ENCODE measurements at places on chromosomes 1 and 21.

DNA sequence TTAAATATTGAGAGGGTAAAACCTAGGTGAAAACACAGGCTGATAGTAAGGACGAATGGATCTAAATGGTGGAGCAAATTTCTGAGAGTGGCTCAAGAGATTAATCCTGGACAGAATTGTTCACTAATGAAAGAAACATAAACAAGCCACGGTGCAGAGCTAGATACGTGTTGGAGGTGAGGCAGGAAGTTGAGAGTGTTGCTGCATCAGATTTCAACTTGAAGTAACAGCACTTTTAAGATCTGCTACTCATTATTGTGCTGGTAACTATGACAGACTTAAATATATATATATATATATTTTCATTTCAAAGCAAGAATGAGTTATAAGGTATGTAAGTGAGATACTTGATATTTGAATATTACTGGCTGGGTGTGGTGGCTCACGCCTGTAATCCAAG, 64.9 kb downstream of the PTGS2 start:
- DNase-seq, result no peak

DNA sequence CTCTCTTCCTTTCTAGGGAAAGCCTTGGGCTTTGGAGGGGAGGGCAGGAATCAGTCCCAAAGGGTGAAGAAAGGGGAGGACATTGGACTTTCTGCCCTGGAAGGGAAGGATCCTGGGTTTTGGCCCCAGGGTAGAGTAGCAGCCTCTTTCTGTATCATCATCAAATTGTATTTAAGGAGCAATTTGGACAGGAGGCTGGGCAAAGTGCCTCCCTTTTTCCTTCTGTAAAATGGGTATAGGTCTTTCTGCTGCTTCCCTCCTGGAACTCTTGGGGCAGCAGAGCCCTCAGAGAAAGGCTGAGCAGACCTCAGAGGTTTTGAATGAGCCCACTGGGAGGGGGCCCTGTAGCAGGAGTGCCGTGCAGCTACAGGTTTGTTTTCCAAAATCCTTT, 38.4 kb downstream of the ARHGEF10L start:
- no peak for DNase-seq

DNA sequence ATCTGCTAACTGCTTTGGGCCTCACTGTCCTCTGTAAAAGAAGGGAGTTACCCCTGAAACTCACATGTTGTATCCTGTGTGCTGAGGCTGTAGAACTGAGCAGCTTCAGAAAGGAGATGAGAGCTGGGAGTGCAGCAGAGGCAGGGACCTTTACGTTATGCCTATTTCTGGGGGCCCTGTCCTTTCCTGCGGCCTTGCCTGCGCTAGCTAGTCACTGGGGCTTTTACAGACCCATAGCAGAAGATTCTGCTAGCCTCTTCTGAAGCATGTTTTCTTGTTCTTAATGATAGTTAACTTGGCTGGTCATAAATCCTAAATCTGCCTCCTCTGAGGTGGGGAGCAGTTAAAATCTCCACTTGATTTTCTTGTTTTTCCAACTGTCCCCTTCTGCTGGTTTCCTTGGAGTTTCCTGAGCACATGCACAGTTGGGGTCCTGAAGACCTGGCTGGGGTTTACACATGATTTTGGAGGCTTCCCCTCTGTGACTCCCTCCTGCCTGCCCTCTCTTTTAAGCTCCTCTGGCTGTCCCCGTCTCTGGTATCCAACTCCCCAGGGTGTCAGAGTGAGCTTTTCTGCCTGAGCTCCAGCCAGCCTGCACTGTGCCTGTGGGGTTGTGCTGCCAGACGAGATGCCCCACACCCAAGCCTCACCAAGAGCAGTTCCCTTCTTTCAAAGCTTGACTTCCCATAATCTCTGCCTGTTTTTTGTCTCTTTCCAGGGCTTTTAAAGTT, 76.6 kb downstream of the NOS1AP start:
- no peak for DNase-seq

DNA sequence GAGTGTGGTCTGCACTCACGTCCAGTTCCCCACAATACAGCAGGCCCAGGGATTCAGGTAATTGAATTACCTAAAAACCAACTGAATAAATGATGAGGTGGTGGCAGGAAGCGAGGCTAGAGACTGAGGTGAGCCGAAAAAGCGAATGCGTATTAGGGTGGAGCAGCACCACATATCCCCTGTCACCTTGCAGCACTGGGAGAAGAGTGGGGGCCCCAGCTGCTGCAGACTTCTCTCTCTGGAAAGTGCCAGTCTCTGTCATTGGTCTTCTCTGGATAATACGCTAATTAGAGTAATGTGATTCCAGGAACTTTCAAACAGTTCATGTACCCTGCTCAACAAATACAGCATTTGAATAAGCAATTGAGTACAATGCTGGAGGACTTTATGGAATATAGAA, 199.0 kb downstream of the RPS6KC1 start:
- DNase-seq, result no peak

GRCh38 chr1:54358503-54359168, 47.6 kb downstream of the SSBP3 start:
- DNase-seq, result no peak

DNA sequence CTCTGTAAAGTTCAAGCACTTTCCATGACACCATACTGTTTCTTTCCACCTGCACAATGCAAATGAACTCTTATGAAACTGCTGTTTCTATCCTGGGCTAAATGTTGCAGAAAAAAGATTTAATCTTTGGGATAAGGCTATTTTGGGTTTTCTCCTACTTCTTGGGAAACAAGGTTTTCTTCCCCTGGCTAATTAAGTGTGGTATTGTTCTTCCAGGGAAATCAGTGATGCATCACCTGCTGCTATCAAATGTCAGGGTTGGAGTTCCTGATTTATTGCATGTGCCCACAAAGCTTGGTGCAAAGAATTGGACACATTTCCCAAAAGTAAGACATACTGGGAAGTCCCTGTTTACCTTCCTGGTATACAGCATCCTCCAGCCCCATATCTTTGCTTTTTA, 6.0 kb upstream of the RGS4 start:
- no peak for DNase-seq

DNA sequence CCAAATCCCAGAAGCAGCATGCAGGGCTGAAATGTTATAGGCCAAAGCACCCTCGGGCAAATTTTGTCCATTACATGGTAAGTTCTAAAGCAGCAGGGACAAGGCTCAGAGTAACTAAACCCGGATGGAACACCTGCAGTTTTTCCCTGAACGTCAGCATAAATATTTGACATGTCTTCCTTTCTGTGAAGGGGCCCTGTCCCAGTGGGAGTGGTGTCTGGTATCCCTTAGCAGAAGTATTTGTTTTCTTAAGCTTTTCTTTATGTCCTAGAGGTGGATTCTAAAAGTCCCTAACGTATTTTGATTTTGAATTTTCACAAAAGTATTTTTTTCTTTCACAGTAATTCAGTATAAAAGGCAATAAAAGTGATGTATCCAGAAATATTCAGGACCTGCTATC, 223.9 kb downstream of the ST6GALNAC3 start:
- no peak for DNase-seq

GRCh38 chr1:238191170-238191569, 300.4 kb upstream of the ZP4 start:
- no peak for DNase-seq

GRCh38 chr1:27594564-27595510, 9.1 kb downstream of the AHDC1 start:
- no peak for DNase-seq

Data from NCI-H1048 (cell line).